Stimulated activated CD4-positive, alpha-beta T cell treated with anti-CD3 and anti-CD28 coated beads, Interleukin-15, amount 100 ng/mL, for 1 hour (primary cell): ENCODE measurements at places on chromosomes 5 and 9.

GRCh38 chr5:79842991-79843390, 148.1 kb downstream of the MTX3 start:
- no peak for DNase-seq

GRCh38 chr5:132839426-132840301, 9.2 kb upstream of the SHROOM1 start:
- no peak for DNase-seq

DNA sequence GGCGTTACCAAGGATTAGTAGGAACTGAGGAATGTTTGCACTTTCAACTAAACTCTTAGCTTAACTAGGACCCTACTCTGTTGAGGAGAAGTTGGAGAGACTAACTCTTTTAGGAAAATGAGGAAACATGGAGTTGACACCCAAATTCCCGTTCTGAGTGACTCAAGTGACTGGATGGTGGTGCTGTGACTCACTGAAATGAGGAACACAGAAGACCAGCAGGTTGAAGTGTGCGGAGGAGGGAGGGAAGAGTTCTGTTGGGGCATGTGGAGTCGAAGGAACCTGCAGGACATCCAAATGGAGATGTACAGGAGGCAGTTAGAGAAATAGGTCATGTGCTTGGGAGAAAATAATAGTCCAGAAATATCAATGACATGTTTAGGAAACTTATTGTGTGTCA, 8.2 kb downstream of the HEXB start:
- no peak for DNase-seq

GRCh38 chr5:172667786-172668593, 26.9 kb downstream of the NEURL1B start:
- no peak for DNase-seq

DNA sequence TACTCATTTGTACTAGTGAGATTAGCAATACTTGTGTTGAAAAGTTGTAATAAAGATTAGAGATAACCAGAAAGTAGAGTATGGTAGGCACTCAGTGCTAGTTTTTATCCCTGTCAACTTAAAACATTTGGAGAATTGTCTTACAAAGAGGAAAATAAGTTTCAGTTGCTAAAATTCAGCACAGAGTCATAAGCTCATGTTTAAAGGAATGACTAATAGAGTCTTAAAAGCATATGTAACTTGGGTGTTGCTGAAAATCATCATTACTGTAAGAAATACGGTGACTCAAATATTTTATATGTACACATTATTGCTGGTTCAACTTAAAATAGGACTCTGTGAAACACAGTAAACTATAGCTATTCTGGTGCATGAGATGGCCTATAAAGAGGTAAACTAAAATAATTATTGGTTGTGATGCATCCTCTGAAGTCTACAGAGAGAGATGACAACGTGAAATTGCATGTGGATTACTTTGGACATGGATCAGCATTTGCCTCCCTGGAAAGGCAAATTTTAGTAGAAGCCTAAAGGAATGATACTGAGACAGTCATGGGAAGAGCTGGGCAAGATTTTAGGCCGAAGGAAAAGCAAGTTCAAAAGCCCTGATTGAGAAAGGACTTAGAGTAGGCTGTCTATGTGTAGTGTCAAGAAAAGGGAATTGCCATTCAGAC, 34.6 kb downstream of the SGCD start:
- DNase-seq = no peak

- DNase-seq = no peak
These were observed 45.2 kb upstream of the PITX1 start for GRCh38 chr5:135079099-135079681.

DNA sequence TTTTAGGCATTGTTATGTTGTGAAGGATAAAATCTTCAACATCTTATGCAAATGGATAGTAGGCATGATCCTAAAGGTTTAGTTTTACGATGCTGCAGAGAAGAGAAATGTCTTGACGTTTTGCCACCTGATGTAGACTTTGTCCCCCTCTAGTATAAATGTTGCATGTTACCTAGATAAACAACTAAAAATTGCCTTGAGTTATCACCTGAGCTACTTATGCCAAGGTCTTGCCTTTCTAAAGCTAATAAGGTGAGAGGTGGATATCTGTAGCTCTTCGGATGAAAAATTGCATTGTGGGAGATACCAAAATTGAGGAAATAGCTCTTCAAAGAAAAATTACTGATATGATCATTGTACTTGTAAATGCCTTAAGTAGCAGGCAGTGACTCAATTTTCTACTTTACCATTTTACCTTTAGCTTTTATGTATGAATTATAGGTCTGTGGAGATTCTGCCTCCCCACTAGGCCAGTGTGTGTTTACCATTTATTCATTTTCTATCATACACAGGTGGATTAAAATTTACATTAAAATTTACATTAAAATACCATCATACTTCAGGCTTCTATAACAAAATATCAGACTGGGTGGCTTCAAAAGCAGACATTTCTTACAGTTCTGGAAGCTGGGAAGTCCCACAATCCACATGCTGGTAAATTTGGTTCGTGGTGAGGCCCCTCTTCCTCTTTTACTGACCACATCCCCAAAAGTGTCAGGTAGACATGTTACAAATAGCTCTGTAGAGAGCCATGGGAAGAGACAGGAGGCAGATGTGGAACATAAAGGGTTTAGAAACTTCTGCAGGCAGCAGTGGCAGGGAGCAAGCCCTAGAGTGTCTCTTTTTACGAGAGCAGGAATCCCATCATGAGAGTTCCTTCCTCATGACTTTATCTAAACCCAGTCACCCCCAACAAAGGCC, 100.7 kb upstream of the ERBIN start:
- DNase-seq = no peak

DNA sequence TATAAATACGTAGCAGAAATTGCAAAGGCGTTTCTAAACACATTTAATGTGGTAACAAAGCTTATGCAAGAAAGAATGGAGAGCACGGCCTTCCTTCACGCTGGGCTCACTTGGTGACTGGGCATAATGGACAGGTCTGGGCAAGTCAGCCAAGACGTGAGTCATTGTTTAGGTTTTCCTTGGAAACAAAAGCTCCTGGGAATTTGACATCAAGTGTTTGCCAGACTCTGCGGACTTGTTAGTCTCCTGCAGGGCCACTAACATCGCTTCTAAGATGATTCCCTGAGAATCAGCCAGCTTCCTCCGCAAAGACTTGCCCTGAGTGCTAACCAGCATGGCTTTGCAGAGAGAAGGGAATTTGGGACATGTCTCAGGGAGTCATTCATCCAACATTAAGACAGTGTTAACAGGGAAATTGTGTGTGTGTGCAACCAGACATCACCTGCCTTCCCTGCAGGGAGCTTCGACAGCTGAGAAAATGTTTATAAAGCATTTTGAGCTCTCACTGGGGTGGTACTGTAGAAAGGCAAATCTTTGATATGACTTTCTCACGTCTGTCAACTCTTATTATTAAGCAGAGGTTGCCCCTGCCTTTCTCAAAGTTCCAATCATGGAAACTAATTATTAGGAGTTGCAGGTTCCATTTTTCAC, 182.5 kb downstream of the NTRK2 start:
- DNase-seq = no peak

- DNase-seq = no peak
These were observed 43.7 kb upstream of the HAND1 start for GRCh38 chr5:154521756-154522155.

DNA sequence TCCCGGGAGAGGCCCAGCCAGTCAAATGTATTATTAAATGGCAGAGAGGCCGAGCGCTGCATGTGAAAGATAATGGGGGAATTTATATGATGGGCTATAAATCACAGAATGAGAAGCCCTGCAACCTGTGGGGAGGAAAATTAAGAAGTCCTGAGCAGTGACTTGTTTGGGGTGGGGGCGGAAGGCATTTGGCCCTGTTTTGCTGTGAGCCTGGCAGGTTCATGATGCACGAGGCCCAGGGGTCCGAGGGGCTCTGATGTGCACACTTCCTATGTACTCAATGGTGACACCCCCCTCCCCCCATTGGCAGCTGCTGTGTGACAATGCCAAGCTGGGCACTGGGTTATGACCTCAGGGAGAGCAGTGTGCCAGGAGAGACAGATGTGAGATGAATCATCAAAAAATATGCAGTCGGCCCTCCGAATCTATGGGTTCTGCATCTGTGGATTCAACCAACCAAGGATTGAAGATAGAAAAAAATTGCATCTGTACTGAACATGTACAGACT, 13.7 kb upstream of the DAB2IP start:
- no peak for DNase-seq

DNA sequence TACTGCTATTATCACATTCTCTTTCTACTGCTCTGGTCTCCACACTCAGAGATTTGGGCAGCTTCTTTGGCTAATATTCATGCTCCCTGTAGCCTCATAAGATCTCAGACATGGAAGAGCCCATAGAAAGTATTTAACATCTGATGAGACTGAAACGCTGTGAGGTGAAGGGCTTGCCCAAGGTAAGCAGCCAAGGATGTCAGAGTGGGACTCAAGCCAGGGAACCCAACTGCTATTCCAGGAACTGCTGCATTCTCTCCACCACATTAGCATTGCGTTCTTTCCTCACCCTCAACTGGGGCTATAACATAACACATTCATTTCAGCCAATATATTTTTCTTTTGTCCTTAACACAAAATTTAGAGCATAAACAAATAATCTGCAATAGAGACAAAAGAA, 3.8 kb downstream of the ADRB2 start:
- DNase-seq = no peak

DNA sequence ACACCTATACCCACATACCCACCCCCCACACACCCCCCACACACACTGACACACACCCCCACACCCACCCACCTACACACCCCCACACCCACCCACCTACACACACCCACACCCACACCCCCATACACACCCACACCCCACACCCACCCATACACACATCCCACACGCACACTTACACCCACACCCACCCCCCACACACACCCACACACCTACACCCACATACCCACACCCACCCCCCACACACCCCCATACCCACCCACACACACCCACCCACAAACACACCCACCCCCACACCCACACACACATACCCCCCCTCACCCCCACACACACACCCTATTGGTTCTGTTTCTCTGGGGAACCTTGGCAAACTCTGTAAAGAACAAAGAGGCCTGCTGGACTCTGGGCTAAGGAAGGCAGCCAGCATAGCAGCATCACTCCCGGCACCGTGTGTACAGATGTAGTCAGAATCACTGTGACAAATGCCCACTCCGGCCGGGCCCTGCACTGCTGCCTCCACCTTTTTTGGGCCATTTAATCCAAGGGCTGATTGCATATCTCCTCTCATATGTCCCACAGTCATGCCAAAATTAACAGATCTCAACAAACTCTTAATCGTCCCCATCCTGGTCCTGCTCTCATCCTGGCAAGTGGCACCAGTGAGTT, 42.3 kb downstream of the COL23A1 start:
- DNase-seq = no peak

- DNase-seq = no peak
These were observed 7.1 kb downstream of the GLIS3 start for GRCh38 chr9:4292781-4293180.
